ENCODE measurements at places on chromosomes 7 and 10. TPM values are rescaled to one million over a fixed set of nuclear protein-coding genes. Genes with fewer than 3 reads are reported as not detected.

GRCh38 chr10:86699125-86699524, 30.8 kb downstream of the LDB3 start:
- H3K4me1 ChIP-seq: no peaks in the 10 kb centered on the region
- H3K27ac ChIP-seq: no peak overlapping the region
- no peaks in the 10 kb centered on the region for H3K27me3 ChIP-seq
- H3K4me3 ChIP-seq: no peak overlapping the region

GRCh38 chr10:86312701-86313270, 53.8 kb downstream of the GRID1 start:
- no peaks in the 10 kb centered on the region for H3K36me3 ChIP-seq
- H3K4me1 ChIP-seq: no peaks in the 10 kb centered on the region
- no peak for DNase-seq
- no peak overlapping the region for H3K27ac ChIP-seq
- H3K27me3 ChIP-seq: no peaks in the 10 kb centered on the region

The STN1 gene
- total RNA-seq: 35.0 TPM

GRCh38 chr10:96719200-96719599, 1.1 kb downstream of the PIK3AP1 start:
- no peak for DNase-seq
- peaks cover 15% of the 10 kb centered on the region for H3K36me3 ChIP-seq
- H3K4me3 ChIP-seq: peak overlapping the region; percentile 91
- H3K27me3 ChIP-seq: no peaks in the 10 kb centered on the region
- peaks cover 47% of the 10 kb centered on the region for H3K4me1 ChIP-seq

DNA sequence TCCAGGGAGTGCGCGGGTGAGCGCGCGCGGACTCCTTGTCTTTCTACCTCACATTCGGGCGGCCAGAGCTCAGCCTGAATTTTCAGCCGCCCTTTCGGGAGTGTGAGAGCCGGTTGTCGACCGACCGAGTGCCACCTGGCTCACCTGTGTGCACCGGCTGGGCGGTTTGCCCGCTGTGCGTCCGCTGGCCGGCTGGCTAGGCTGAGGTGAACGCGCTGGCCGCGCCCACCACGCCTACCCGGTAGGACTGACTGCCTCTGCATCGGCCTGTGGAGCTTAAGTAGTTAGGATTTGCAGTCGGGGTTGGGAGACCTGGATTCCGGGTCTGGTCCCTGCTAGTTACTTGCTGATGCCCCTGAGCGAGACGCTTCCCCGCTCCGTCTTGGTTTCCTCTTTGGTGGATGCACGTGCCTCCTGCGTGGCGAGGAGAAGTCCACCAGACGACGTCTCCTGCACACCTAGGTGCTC, 553 bp downstream of the TSPAN15 start:
- no peak overlapping the region for H3K27ac ChIP-seq
- H3K4me3 ChIP-seq: peak overlapping the region; percentile 72
- H3K27me3 ChIP-seq: no peaks in the 10 kb centered on the region
- H3K36me3 ChIP-seq: no peaks in the 10 kb centered on the region

GRCh38 chr7:84492098-84493034, 297.8 kb upstream of the SEMA3A start:
- H3K4me1 ChIP-seq: no peaks in the 10 kb centered on the region

GRCh38 chr10:91923371-91924211, at the start of gene BTAF1:
BTAF1 (plus strand) TSS chr10:91923770; CDS start chr10:91924077, 307 bp downstream.
- no peaks in the 10 kb centered on the region for H3K27me3 ChIP-seq
- peaks cover 4% of the 10 kb centered on the region for H3K36me3 ChIP-seq
- H3K4me1 ChIP-seq: peaks cover 20% of the 10 kb centered on the region
- H3K27ac ChIP-seq: peak within 1 kb of the TSS; percentile 73
- DNase-seq: peak; percentile 94

GRCh38 chr10:63241841-63242281, 108.7 kb downstream of the NRBF2 start:
- no peaks in the 10 kb centered on the region for H3K27me3 ChIP-seq
- no peaks in the 10 kb centered on the region for H3K36me3 ChIP-seq
- peak overlapping the region; percentile 69 for H3K27ac ChIP-seq
- H3K4me3 ChIP-seq: peak overlapping the region; percentile 24

- H3K4me3 ChIP-seq: no peak overlapping the region
- H3K27ac ChIP-seq: no peak overlapping the region
- no peak for DNase-seq
- H3K4me1 ChIP-seq: peaks cover 42% of the 10 kb centered on the region
- H3K36me3 ChIP-seq: no peaks in the 10 kb centered on the region
- H3K27me3 ChIP-seq: no peaks in the 10 kb centered on the region
Measured at GRCh38 chr10:111335826-111336225, 259.0 kb downstream of the ADRA2A start.

GRCh38 chr10:93437086-93437945, 44.8 kb downstream of the MYOF start:
- DNase-seq: no peak
- H3K4me1 ChIP-seq: peaks cover 2% of the 10 kb centered on the region
- no peaks in the 10 kb centered on the region for H3K36me3 ChIP-seq
- H3K27me3 ChIP-seq: no peaks in the 10 kb centered on the region
- H3K27ac ChIP-seq: no peak overlapping the region

The TMEM213 gene
- total RNA-seq: not detected

The SEMA3E gene
- not detected for total RNA-seq

The AGR2 gene
- total RNA-seq: 0.19 TPM
